ENCODE measurements at places on chromosomes 12 and 14.

DNA sequence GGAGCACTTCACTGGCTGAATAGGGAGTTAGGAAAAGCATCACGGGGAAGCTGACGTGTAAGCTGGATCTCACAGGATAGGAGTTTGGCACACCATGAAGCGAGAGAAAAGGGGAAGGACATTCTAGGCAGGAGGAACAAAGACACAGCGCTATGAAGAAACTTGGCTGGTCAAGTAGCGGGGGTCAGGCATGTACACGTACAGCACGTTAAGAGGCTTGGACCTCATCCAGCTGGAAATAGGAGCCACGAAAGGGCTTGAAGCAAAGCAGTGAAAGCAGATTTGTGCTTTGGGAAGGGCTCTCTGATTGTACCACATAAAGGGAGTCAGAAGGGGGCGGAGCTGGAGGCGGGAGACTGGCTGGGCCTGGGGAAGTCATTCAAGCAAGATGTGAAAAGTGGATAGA lies 19.6 kb upstream of the GALNT8 start:
- no peak for DNase-seq

- DNase-seq: no peak
Observed at GRCh38 chr12:7021956-7022355, 3.7 kb upstream of the LPCAT3 start.

DNA sequence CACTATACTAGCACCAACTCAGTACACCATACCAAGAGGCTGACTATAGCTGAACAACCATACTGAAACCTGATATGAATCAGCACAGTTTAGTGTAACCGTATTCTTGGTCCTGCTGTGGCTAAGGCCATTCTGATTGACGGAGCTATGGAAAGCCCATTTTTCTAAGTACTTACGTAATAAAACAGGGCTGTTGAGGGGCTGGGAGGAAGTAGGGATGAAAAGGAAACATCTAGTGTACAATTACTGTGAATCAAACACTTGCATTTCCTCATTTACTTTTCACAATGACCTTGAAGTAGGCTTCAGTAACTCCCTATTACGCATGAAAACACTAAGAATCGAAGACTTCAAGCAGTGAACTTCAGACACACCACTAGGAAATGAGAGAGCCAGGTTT lies 198.2 kb downstream of the BTG1 start:
- DNase-seq: no peak

- DNase-seq: no peak
Observed at GRCh38 chr14:21074398-21075272, 4.5 kb downstream of the ARHGEF40 start.

DNA sequence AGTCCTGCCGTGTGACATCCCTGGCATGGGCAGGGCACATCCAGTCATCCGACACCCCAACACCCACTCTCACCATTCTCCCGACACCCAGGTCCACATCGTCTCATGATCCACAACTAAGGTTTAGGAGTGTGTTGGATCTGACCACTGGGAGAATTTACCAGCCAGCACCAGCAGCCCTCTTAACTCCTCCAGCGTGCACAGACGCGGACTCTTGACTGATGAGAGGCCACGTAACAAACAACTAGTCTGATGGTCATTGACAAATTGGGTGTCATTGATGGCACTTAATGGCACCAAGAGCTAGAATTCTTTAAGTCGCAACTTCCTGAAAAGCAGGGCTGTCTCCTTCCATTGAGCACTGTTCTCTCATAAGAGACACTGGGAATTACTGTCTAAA lies 203.0 kb upstream of the SFSWAP start:
- DNase-seq: no peak

DNA sequence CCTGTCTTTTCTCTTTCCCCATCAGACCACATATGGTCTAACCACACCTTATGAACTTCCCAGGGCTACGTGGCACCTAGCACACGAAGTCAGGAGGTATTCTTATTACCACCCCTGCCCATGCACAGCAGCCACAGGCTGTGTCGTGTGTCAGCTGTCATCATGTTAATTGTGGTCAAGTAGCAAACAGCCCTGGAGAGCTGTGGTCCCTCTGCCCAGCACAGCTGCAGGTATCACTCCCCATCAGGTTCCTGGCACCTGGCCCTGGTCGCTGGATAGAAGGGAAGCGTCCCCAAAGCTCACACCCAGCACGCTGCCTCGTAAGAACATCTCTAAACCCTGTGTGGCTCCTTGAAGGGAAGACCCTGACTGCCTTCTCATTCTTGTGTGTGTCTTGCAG lies 45.4 kb downstream of the CLMN start:
- no peak for DNase-seq

DNA sequence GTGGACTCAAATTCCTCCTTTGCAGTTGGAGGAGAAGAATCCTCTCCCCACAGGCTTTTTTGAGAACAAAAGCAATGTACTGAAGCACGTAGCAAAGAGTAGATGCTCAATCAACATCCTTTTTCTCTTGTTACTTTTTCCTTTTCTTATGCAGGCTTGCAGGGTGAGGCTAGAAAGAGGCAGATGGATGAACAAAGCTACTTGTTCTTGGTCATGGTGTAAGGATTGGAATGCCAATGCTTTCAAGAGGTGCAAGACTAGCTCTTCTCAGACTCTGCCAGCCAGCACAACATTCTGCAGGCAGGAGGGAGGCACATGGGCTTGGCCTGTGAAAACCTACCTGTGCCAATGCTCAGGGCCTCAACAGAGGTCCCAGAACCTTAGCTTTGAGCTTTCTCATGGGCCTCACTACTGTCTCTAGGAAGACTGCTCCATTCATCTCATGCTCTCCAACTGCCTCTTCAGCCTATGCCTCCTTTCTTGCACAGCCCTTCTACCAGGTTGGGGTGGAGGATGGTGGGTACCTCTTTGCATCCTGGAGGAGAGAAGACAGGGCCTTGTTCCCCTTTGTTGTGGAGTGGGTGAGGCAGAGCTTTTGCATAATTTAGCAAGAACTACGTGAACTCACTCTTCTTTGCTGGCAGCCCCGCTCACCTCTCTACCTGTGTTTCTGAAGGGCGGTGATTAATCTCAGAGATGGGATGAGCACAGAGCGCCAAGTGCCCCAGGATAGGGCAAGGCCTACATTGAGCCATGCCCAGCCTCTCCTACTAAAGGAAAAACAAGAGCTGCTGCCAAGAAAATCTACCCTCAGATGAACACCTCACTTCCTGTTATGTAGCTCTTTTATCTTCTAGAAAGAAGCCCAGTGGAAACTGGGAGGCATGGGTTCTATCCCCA lies 1119.7 kb downstream of the VRK1 start:
- DNase-seq: no peak

GRCh38 chr12:124993626-124994436 lies at the start of gene BRI3BP:
Gene BRI3BP (plus strand): TSS chr12:124993645. CDS start chr12:124993791, 146 bp downstream.
- peak; percentile 49 for DNase-seq

DNA sequence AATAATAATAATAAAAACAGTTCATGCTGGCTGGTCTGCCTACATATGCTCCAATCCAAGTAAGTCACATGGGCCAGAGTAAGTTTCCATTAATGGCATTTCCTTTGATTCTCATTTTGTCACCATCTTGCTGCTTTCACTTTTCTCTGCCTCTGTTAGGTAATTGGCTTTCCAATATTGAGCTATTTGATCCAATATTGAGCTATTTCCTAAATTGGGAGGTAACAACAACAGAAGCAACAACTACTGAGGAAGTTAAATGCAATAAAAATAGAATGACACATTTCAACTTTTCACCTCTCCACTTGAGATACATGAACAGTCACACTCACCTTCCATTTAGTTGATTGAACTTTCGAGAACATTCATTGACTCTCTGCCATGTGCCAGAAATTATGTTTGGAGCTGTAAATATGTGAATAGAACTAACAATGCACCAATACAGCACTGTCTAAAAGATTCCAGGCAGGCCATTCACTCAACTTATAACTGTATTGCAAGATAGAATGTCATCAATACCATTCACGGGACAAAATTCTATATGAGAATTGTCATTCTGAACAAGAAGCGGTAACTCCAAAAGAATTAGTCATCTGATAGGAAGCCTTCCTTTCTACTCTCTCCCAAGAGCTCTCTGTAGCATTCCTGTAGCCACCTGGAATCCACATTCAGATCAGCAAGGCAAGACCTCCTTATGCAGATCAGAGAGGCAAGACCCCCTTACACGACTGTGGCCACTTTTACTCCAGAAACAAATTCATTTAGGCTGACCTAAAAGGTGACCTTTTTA lies 136.4 kb downstream of the PHLDA1 start:
- DNase-seq: no peak

DNA sequence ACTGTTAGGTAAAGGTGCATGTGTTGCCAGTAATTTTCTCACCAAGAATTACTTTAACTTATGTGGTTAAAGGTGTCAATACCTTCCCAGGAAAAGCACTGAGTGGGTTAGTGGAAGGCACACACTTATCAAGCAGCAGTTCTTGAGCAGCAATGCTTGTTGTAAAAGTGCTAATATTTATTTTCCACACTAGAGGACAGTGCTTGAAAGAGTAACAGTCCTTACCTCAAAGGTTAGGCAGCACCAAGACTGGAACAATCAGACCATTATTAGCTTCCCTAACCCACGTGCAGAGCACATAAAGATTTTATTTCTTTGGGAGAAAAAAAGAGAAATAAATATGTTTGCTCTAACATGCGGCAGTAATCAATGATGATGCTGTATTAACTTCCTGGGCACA lies 48.8 kb upstream of the KRR1 start:
- DNase-seq: no peak

GRCh38 chr12:132162508-132163031 lies 18.3 kb downstream of the NOC4L start:
- no peak for DNase-seq

- DNase-seq: no peak
Observed at GRCh38 chr12:89674326-89674942, 34.2 kb downstream of the ATP2B1 start.

GRCh38 chr12:85697003-85697402 lies 139.2 kb downstream of the RASSF9 start:
- no peak for DNase-seq

- no peak for DNase-seq
Observed at GRCh38 chr12:119229837-119230236, 51.1 kb downstream of the HSPB8 start.

DNA sequence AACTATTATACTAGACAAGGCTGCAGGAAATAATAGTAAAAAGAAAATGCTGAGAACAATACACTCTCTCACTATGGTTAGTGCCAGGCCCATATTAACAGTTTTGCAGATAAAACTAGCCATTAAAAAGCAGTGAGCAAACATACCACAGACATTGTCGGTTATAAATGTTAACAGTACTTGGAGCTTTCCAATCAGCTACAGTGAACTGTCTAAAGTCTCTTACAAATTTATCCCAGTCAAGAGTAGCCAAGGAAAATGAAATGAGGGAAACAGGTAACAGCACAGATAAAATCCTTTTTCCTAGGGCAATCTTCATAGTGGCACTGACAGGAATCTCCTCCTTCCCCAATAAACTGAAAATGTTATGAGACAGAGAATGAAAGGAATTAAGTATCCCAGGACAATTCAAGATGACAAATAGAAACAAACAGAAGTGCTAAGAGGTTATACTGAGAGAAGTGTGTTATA lies 30.8 kb downstream of the PAWR start:
- no peak for DNase-seq

GRCh38 chr12:48037267-48037915 lies 33.1 kb upstream of the COL2A1 start:
- DNase-seq: no peak

DNA sequence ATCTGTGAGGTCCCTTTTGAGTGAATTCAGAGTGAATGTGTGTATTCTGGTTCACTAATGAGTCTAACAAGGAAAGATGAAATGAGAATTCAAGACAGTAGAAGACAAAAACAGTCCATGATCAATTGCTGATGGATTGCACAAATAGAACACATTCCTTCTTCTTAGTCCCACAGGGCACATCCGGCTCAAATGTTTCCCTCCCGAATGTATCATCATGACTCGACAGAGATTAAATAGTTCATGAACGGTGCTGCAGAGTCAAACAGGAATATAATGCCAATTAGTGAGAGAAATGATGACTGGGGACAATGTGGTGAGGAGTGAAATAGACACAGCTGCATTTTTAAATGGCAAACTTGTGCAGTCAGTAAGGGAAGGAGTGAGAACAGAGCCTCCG lies 11.5 kb upstream of the SFSWAP start:
- no peak for DNase-seq

- DNase-seq: no peak
Observed at GRCh38 chr12:12331896-12332295, 18.1 kb downstream of the MANSC1 start.

DNA sequence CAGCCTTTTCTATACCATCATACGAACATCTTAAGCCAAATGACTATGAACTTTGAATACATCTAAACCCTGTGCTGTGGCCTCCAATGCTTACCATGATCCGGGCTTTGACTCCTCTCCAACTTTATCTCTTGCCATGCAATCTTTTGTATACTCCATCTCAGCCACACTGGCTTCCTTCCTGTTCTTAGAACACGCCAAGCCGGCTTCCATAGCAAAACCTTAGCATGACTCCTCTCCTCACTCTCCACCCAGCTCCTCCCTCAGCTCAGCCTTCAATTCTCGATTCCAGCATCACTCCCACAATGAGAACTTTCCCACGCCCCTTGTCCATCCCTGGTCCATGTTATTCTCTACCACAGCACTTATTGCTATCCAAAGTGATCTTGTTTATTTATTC lies 228.3 kb downstream of the NTF3 start:
- DNase-seq: no peak

DNA sequence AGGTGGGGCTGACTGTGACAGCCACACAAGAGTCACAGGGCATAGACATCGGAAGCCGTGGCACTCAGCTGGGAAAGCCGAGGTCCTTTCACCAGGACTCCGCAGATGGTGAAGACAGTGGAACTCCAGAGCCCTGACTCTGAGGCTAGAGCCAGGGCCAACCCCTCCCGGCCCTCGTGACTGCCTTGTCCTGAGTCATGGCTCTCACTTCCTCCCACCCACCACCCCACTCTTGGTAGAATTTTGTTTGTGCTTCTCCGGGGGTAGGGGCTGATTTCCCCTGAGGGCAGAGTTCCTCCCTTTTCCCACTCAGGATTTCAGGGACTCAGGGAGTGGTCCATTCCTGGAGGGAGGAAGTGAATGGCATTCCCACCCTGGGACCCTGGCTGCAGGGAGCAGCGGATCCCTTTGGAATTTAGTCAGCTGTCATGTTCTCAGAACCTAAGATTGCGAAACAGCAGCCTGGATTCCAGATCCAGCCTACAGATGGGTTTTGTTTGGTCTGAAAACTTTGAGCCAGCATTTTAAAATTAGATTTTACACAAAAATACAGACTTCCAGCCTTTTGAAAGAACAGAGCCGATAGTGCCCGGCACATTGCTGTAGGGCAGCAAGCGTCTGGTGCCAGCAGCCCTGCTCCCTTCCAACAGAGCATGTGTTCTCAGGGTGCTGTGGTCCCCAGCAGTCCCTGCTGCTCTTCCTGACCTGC lies 50.7 kb downstream of the TPCN1 start:
- DNase-seq: no peak

- no peak for DNase-seq
Observed at GRCh38 chr12:127245437-127245836, 1021.5 kb upstream of the TMEM132C start.

DNA sequence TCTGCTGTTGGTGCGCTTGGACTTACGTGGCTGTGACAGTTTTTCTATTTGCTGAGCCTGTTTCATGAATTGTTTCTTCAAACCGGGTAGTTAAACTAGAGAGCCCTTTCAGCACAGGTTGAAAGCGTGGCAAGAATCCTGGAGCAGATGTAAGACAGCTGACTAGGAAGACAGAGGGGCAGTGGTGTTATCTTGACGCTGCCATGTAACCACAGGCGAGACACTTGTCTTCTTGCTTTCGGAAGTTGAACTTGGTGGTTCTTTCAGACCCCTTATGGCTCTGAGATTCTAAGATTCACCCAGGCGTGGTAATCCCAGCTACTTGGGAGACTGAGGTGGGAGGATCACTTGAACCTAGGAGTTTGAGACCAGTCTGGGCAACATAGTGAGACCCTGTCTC lies 4.3 kb downstream of the EMP1 start:
- no peak for DNase-seq

- no peak for DNase-seq
Observed at GRCh38 chr14:87334997-87335685, 657.8 kb downstream of the GALC start.

Measured in GM18507 (cell line).